ENCODE measurements at places on chromosomes 11 and 22.

GRCh38 chr11:82906236-82906635, 4.7 kb downstream of the DDIAS start:
- DNase-seq = peak; percentile 56

GRCh38 chr11:128453444-128454336, 133.7 kb downstream of the ETS1 start:
- DNase-seq = no peak

GRCh38 chr22:20211409-20211996, 56.6 kb downstream of the RTN4R start:
- no peak for DNase-seq

DNA sequence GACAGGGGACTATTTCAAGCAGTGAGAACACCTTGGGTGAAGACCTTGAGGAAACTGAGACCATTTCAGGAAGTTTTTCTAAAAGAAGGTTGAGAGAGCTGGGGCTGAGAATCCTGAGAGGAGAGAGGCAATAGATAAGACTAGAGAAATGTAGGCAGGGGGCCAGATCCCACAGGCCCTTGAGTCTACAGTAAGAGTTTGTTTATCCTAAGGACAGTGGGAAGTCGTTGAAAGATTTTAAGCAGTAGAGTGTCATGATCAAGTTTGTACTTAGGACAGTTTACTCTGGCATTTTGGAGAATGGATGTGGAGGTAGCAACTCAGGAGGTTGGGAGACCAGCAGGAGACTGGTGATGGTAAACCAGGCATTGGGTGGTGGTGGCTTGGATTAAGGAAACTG, 17.1 kb downstream of the HSD17B12 start:
- no peak for DNase-seq

DNA sequence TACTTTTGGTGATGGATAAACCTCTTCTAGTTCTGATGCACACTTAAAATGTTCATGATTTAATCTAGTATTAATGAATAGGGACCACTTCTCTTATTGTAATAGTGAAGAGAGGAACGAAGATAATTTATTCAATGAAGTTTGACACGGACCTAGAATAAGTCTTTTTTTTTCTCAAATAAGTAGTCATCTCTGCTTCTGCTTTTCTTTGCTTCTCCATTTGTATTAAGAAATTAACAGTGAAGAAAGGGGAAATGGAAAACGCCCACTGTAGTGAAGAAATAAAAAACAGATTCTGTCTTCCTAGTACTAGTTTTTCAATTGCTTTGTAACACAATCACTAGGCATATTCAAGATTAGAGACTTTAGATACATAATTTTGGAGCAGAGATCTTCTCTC, 73.0 kb downstream of the CD44 start:
- DNase-seq = no peak

DNA sequence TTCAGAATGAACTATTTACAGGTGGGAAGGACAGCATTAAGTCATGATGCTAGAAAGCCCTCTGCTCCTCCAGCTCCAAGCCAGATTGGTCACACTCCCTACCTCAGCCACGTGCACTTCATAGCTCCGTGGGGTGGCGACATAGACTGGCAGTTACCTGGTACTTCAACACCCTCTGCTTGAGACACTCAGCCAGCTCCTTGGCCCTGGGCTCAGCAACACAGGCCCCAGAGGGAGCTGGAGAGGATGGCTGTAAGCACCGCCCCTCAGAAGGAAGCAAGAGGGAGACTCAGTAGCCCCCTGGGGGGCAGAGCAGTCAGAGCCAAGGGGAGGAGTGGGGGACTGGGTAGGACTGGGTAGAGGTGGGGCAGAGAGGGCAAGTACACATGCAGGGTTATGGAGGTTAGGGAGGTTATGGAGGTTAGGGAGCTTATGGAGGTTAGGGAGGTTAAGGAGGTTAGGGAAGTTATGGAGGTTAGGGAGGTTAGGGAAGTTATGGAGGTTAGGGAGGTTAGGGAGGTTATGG, 102.1 kb upstream of the BID start:
- DNase-seq = no peak

- DNase-seq = no peak
Observed at GRCh38 chr11:87295237-87295636, 257.5 kb downstream of the TMEM135 start.

GRCh38 chr22:23803001-23803819, 16.4 kb downstream of the SMARCB1 start:
- DNase-seq = no peak

DNA sequence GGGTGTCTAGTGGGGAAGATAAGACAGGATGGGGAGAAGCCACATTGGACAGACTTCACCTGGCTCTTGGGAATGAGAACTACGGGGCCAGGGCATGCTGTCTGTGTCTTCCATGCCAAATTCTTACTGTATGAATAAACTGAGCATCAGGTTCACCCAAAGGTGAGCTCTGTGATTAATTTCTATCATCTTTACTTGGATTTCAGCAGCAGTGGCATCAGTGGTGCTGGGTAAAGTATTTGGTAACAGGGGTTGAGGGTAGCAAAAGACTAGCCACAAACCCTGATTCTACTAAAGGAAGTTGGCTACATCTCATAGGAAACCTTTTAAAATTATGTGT, 38.8 kb downstream of the IRAG1 start:
- DNase-seq = no peak

DNA sequence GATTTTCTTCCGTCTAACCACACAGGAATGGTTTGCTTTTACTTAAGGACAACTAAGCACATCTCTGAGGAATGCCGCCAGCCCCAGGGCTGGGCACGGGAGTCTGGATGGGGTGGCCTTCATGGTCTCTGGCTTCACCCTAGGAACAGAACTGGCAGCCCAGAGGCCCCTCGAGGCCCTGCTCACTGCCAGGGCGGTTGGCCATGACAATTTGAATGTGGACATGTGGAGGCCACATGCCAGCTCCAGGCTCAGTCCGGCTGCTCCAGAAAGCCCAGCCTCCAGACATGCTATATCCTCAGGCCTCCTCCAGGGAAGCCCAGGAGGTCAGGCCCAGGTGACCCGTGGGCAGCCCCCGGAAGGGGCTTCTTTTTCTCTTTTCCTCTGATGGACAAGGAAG, 84.0 kb upstream of the FGF3 start:
- no peak for DNase-seq

- no peak for DNase-seq
Observed at GRCh38 chr11:80702264-80702663, 1261.4 kb upstream of the TENM4 start.

- DNase-seq = no peak
Observed at GRCh38 chr22:42261296-42261695, 9.2 kb downstream of the TCF20 start.

DNA sequence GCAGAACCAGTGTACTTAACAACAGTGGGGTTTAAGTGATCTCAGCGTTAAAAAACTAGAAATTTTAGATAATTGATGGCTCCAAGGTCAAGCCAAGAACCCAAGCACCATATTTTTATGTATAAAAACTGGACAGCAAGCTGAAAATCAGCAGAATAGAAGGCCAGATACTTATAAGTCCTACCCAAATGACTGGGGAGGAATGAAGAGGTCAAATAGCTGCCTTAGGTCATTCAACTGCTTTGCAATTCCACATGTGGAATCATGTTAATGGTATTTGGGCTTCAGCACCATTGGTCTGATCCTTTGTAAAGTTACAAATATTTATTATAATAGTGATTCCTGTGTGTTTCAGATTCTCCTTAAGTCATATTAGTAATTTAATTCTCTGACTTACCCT, 108.4 kb downstream of the FAT3 start:
- no peak for DNase-seq

- no peak for DNase-seq
Observed at GRCh38 chr22:20595461-20595860, 88.1 kb downstream of the MED15 start.

- DNase-seq = no peak
Observed at GRCh38 chr11:109223451-109223850, 198.5 kb upstream of the C11orf87 start.

GRCh38 chr22:20021196-20022181, 579 bp downstream of the TANGO2 start:
- no peak for DNase-seq

- no peak for DNase-seq
Observed at GRCh38 chr11:80261776-80262175, 820.9 kb upstream of the TENM4 start.

GRCh38 chr11:32053151-32053888, 37.6 kb upstream of the RCN1 start:
- no peak for DNase-seq

GRCh38 chr11:127035824-127036223, 35.3 kb upstream of the KIRREL3 start:
- DNase-seq = no peak

DNA sequence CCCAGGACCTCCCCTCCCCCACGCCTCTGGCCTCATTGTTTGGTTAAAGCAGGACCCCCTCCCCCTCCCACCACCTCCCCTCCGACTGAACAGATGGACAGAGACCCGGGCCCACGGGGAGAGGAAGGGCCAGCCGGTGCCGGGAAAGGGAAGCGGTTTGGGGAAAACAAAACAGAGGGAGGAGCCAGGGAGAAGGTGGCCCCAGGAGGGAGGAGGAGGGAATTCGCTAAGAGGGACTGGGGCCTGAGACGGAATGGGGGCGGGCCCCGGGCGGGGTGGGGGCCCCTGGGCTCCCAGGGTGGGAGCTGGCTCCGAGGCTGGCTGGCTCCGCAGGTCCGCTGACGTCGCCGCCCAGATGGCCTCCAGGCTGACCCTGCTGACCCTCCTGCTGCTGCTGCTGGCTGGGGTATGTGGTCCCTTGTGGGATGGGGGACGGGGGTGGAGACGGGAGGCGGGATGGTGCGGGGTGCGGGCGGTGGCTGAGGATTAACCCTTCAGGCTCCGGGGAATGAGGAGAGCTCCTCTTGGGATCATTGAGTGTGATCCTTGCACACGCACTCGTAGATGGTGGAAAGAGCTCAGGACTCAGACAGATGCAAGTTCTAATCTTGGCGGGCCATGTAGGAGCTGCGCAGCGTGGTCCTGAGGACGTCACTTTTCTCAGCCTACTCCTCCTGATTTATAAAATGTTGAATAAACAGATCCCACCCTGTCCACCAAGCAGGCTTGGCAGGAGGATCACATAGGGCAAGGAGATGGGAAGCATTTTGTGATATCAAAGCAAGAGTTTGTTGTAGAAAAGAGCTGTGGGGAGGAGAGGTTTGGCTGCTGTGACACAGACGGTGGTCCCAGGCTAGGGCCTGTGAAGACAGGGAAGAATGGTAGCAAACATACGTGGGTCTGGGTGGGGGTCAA, 688 bp downstream of the SERPING1 start:
- no peak for DNase-seq

DNA sequence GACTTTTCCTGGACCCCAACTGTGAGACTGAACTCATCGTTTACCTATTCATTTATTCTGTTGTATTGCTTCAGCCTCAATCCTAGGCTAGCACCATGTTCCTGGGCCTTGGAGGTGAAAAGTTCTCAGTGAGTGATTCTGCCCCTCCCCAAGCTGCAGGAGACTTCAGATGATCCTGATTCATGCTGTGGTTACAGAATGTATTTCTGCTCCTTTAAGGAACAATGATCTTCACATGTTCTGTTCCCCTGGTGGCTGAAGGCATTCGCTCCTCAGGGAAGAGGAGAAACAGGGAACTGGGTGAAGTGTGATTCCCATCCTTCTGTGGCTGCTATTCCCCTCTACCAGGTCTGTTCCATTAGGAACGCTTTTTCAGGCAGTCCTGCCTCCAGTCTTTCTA, 2.4 kb downstream of the OR52E1 start:
- no peak for DNase-seq

- peak; percentile 96 for DNase-seq
Observed at GRCh38 chr11:60841797-60842667, at the start of gene CCDC86. TSS of gene CCDC86 (plus strand) at chr11:60842113. CDS start at chr11:60842125, 12 bp downstream.

DNA sequence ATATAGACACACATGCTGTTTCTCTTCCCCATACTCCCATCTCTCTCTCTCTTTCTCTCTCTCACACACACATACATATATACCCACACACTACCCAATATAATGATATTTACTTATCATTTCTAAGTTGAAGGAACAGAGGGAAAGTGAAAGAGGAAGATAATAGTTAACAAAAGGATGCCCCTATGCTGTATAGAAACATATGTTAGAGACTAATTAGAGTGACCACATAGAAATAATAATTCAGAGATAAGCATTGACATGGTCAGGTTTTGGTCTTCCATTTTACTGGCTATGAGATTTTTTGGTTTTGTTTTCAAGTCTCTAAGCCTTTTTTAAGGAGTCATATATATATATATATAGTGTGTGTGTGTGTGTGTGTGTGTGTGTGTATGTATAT, 445.7 kb upstream of the CHORDC1 start:
- DNase-seq = no peak

GRCh38 chr22:19884954-19885751, 30.5 kb upstream of the GNB1L start:
- DNase-seq = no peak

- DNase-seq = no peak
Observed at GRCh38 chr11:102955624-102956023, at the start of gene MMP13. TSS of gene MMP13 (minus strand) at chr11:102955732. CDS start at chr11:102955705, 27 bp downstream.

- peak; percentile 29 for DNase-seq
Observed at GRCh38 chr22:46774253-46774979, 12.0 kb downstream of the TBC1D22A start.

Measured in CD4-positive, alpha-beta T cell treated with Interleukin-4 for 4 hours (primary cell).